Right hindlimb (tissue), 1 donor: ENCODE measurements at places on chromosomes 13 and 19.

GRCh38 chr13:31848621-31849020 is 109.3 kb downstream of the RXFP2 start:
- no peak for DNase-seq

- peak; percentile 47 for DNase-seq
Measured at GRCh38 chr13:26132756-26133155, 80.9 kb upstream of the SHISA2 start.

DNA sequence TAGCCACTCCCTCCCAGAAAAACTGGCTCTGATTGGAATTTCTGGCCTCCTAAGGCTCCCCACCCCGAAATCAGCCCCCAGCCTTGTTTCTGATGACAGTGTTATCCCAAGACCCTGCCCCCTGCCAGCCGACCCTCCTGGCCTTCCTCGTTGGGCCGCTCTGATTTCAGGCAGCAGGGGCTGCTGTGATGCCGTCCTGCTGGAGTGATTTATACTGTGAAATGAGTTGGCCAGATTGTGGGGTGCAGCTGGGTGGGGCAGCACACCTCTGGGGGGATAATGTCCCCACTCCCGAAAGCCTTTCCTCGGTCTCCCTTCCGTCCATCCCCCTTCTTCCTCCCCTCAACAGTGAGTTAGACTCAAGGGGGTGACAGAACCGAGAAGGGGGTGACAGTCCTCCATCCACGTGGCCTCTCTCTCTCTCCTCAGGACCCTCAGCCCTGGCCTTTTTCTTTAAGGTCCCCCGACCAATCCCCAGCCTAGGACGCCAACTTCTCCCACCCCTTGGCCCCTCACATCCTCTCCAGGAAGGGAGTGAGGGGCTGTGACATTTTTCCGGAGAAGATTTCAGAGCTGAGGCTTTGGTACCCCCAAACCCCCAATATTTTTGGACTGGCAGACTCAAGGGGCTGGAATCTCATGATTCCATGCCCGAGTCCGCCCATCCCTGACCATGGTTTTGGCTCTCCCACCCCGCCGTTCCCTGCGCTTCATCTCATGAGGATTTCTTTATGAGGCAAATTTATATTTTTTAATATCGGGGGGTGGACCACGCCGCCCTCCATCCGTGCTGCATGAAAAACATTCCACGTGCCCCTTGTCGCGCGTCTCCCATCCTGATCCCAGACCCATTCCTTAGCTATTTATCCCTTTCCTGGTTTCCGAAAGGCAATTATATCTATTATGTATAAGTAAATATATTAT is 6.1 kb downstream of the FOSB start:
- peak; percentile 68 for DNase-seq

GRCh38 chr19:6887316-6887715 is at the start of gene ADGRE1:
Gene ADGRE1, plus strand, starts transcription at chr19:6887579. Its CDS starts 30 bp downstream, at chr19:6887609.
- no peak for DNase-seq

DNA sequence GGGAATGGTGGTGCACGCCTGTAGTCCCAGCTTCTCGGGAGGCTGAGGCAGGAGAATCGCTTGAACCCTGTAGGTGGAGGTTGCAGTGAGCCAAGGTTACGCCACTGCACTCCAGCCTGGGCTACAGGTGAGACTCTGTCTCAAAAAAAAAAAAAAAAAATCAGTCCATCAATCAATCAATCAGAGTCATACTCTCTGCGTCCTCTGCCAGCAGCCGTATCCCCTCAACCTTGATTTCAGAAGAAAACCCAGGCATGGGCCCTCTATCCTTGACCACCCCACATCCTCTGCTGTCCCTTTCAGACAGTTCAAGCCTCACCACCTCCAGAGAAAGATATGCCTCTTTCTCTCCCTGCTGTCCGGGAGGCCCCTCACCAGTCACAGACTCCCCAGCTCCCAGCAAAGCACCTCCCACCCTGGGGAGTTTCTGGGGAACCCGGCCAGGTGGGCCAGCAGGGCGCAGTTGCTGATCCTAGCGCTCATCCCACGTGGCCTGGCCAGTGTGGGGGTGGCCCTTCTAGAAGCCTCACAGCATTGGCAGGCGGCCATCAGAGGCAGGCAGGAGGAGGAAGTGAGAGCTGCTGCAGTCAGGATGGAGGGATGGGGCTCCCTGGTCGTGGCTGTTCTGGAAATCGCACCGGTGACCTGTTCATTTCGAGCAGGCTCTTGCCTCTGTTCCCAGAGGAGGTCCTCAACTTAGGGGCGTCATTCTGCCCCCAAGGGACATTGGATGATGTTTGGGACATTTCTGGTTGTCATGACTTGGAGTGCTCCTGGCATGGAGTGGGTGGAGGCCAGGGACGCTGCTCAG is 10.2 kb upstream of the JSRP1 start:
- DNase-seq: peak; percentile 81

- DNase-seq: no peak
Measured at GRCh38 chr13:21435687-21436151, 23.4 kb downstream of the ZDHHC20 start.

DNA sequence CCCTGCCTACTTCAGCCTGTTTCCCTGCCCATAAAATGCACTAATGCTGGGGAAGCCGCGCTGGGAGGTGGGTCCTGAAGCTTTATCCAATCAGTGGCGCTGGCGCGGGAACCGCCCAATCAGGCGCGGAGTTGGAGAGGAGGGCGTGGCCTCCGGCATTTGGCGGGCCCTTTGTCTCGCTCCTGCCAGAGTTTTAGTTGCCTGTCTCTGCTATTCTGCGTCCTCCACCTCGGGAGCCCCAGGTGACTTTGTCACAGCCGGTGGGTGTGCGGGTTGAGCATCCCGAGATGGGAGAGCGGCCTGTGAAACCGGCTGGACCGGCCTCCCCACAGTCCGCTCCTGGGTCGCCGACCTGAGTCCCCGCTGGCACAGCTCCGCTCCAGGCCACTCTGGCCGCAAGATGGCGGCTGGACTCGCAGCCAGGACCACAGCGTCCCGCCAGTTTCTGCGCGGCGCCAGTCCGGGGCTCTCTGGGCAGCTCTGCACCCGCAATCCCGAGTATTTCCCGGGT is 30.7 kb upstream of the ZNF429 start:
- peak; percentile 94 for DNase-seq

DNA sequence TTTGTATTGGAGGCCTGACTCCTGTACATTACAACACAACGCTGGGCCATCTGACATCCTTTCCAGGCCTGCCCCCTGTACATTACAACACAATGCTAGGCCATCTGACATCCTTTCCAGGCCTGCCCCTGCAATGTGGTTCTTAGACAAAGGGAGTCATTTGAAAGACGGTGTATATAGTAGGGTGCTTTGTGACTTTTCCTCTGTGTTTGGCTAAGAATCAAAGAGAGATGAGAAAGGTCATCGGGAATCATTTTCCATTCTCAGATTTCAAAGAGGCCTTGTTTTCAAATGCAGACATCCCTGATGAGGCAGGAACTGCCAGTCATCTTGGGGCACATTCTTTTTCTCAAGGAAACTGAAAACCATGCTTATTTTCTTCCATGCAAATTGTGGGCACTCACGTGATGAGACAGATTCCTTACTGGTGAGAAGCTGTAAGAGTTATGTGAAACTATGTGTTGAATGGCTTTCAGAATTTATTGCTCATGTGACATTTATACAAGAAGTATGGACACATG is 551.6 kb downstream of the MYO16 start:
- no peak for DNase-seq

- DNase-seq: no peak
Measured at GRCh38 chr13:91805605-91806004, 407.2 kb downstream of the GPC5 start.

GRCh38 chr13:44263751-44264620 is 109.6 kb upstream of the SERP2 start:
- DNase-seq: no peak

DNA sequence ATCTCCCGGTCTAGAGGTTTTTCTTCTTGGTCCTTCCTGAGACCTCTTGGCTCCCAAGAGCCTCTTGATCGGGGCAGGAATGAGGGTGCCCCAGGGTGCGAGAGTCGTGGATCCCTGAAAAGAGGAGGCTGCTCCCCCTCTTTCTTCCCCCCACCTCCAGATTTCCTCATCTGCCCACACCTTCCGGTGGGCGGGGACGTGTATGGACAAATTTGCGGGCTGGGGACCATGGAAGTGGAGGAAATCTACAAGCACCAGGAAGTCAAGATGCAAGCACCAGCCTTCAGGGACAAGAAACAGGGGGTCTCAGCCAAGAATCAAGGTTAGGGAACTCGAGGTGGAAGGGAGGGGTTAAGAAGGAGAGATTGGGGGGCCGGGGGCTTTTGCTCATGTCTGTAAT is at the start of gene MCEMP1:
Gene MCEMP1 (plus strand): TSS at position 237 of the 400 bp plus-strand sequence. CDS start 31 bp downstream, at position 268.
- no peak for DNase-seq

DNA sequence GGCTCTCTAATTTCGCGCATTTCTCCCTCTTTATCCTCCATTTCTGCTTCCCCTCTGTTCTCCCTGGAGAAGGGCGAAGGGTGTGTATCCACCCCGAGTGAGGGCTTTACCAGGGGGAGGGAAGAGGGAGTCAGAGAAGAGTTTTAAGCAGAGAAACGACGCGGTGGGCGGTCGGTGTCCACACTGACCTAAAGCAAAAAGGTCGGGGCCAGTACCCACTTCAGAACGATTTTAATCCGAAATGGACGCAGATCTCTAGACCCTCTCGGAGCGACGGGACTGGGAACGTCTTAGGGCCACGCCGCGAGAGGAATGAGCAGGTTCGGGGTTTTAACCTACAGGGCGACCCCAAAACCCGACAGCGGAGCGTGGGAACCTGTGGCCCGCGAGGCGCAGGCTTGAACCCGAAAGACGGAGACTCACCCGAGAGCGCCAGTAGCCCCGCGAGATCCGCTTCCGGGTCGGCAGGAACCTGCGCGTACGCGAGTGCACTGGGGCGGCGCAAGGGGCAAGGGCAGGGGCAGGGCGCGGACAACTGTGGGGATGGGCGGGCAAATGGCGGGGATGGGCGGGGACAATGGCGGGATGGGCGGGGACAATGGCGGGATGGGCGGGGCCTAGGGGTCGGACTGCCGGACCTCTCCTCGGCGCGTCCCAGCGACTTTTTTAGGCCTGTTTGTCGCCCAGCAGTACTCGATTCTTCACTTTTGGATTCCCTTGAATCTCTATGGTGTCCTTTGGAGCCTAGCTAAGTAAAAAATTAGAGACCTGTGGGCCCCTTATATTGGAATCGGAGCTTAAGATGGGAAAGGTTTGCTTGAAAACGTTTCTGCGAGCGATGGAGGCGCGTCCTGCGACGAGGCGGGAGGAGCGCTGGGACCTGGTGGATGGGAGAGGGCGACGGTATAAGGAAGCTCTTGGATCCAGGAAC is at the start of gene ZNF677:
Gene ZNF677 (minus strand): TSS at position 463 of the 931 bp plus-strand sequence. CDS start 3,323 bp downstream, outside the sequence.
- peak; percentile 95 for DNase-seq

DNA sequence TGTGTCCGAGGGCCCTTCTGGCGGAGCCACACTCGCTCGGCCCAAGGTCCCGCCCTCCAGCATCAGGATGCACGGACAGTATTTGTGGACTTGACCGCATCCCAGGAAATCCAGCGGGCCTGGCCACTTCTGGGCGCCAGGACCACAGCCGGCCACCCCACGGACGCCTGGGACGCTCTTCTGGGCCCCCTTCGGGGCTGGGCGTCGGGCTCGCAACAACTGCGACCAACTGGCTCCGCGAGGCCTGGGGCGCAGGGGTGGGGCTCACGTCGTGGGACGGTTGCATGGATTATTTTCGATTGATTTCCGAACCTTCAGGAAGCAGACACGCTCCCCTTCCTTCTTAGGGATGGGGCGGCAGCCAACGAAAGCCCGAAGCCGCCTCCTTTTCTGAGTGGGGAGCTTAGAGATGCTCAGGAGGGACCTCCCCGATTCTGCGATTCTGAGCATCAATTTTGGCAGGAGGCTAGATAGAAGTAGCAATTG is 521 bp upstream of the NUP58 start:
- peak; percentile 77 for DNase-seq

- no peak for DNase-seq
Measured at GRCh38 chr19:45653634-45654033, 14.4 kb upstream of the GIPR start.

GRCh38 chr13:47303626-47304025 is 406.8 kb upstream of the HTR2A start:
- DNase-seq: no peak

DNA sequence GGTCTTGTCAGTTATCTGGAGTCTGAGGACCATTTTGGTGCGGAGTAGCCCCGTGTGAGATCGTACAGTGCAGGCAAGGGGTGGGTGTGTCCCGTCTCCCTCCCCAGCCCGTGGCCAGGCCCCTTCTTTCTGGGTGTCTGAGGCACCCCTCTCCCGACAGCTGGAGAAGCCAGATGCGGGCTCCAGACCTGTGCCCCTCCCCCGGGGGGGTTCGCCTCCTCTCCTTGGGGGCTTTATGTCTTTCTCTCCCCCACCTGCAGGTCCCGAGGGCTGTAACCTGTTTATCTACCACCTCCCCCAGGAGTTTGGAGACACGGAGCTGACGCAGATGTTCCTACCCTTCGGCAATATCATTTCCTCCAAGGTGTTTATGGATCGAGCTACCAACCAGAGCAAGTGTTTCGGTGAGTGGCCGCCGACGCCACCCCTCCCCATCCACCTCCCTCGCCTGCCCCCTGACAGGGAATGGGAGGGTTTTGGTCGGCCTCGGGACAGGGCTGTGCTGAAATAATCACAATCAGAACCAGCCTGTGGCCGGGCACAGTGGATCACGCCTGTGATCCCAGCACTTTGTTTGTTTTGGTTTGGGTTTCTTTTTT is 65.6 kb downstream of the CELF5 start:
- DNase-seq: no peak

- DNase-seq: no peak
Measured at GRCh38 chr13:31278869-31279268, 79.1 kb downstream of the B3GLCT start.

- DNase-seq: no peak
Measured at GRCh38 chr13:22076658-22077057, 405.8 kb downstream of the FGF9 start.

- DNase-seq: no peak
Measured at GRCh38 chr19:40217934-40218890, at the start of gene TTC9B. Gene TTC9B, minus strand, starts transcription at chr19:40218384. Its CDS starts 3 bp downstream, at chr19:40218381.

DNA sequence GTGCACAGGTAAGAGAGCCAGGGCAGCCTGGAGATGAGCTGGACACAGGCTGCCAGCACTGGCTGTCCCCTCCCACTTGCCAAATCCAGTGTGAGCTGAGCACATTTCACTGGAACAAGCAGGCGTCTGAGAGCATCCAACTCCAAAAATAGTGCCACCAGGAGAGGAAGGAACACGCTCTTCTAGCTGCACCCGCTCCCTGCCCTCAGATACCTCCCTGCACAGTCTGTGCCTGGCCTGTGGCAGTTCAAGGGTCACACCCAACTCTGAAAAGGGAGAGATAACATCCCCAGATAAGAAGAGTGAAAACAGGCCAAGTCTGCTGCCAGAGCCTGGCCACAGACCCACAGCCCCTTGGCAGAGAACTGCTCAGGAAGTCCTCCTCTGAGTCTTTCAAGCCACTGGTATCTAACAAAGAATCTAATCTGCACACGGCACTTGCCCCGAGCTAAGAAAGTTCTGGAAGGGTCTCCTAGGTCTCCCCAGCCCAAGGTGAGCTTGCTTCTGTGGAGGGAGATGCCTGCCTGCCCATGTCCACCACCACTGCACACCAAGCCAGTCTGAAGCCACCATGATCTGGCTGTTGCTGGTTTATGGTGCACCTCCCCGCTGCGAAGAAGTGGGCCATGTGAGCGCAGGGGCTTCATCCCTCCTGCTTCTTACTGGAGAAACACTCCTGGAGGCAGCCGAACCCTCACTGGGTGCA is 14.7 kb downstream of the ELL start:
- no peak for DNase-seq
